ENCODE measurements at places on chromosomes 5 and 9. TPM values are rescaled to one million over a fixed set of nuclear protein-coding genes. Genes with fewer than 3 reads are reported as not detected.

PTGS1 gene
- total RNA-seq: 10.8 TPM

LSM11 gene
- total RNA-seq: 5.3 TPM

ENC1 gene
- total RNA-seq: 7.7 TPM

TRIM36 gene
- total RNA-seq: 15.3 TPM

EXD3 gene
- 22.7 TPM for total RNA-seq

FGF18 gene
- 0.81 TPM for total RNA-seq

SVEP1 gene
- 32.0 TPM for total RNA-seq

GRCh38 chr5:178326374-178326715 lies 93.7 kb upstream of the PHYKPL start:
- no peaks in the 10 kb centered on the region for H3K27me3 ChIP-seq
- no peaks in the 10 kb centered on the region for H3K36me3 ChIP-seq
- H3K27ac ChIP-seq: no peak overlapping the region
- peaks cover 24% of the 10 kb centered on the region for H3K4me1 ChIP-seq

DNA sequence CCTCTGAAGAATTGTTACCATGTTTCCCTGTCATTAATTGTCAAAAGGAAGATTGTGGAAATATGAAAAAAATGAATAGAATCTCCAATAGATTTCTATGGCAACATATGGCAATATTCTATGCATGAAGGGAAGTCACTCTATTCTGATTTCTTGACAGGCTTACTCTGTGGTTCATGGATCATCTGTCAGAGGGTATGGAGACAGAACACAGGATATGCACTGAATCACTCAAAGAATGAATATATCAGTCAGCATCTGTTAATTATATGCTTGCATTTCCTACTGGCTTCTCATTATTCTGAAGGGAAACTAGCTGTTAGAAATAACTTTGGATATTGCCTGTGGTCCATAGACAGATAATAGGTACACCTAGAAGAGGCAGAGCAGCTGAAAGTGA lies 918.9 kb downstream of the DTWD2 start:
- no peaks in the 10 kb centered on the region for H3K4me1 ChIP-seq
- H3K27ac ChIP-seq: no peak overlapping the region
- H3K27me3 ChIP-seq: no peaks in the 10 kb centered on the region
- DNase-seq: no peak

DNA sequence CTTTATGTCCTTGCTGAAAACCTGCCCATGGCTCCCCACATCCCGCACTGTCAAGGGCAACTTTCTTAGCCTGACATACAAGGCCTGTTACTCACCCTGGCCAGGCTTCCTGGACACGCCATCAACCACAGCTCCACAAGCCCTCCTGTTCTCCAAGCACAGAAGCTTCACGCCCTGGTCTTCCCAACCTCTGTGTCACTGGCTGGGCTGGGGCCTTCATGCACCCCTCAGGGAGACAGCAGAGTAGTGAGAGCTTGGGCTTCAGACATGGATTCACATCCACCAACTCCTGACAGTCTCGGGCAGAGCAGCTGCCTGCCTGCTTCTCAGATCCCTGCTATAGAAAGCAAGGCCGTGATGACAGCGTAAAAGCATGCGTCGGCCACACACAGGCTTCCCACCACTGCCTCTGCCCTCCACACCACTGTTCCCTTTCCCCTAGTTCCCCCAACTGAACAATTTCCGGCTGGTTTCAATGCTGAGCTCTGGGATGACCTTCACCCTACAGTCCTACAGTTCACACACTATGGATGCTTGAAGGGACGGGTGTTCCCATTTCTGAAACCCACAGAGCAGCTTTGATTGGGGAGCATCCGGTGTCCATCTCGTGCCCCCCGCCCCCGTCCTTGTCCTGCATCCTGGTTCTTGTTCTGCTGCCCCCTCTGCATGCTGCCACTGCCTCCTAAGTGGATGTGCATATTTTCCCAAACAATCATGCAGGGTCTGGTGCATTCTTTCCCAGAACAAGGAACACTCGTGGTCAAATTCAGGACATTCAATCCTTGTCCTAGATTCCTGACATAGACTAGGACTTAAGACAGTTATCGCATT lies 33.4 kb upstream of the ADAMTS2 start:
- H3K27ac ChIP-seq: no peak overlapping the region
- H3K36me3 ChIP-seq: no peaks in the 10 kb centered on the region
- DNase-seq: no peak
- no peaks in the 10 kb centered on the region for H3K27me3 ChIP-seq

DNA sequence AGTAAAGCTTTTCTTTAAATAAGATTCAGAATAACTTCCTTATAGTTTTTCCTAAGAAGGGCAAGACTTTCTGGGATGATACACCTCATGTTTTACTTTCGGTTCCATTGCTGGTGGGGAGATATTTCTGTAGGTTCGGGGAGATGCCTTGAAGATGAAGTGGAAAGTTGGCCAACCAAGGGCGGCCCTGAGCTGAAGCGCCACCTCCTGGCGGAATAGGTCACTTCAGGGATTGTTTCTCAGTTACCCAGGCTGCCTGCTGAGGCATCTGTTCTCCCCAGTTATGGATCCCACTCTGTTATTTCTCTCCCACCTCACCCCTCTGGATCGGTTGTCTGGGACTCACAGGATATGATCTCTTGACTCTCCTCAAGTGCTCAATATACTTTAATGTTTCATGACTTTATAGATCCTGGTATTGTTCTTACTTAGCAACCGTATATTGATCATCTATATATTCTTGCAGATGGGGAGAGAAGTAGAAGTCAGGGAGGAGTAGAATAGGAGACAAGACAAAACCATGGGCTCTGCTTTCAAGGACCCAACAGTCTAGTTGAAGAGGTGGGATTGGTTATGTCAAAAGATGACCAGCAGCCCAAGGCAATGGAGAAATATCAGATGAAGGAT lies 23.4 kb downstream of the MEGF10 start:
- H3K4me1 ChIP-seq: no peaks in the 10 kb centered on the region
- H3K4me3 ChIP-seq: no peak overlapping the region
- no peak for DNase-seq
- no peaks in the 10 kb centered on the region for H3K36me3 ChIP-seq

DNA sequence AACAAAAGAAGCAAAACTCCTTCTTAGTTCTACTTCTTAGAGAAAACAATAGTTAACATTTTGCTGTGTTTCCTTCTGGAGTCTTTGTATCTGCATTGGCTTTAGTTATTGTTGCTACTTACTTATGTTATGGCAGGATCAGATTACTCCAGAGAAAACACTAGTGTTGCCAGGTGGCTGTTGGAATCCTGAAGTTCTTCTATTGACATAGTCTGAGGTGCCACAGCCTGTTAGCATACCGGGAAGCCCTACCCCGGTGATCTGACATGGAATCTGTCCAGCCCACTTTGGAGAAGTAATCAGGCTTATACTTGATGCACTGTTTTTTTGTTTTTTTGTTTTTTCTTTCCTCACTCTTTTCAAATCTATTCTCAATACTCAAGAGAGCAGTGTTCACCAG lies 68.5 kb upstream of the CEP78 start:
- no peaks in the 10 kb centered on the region for H3K36me3 ChIP-seq
- no peak overlapping the region for H3K27ac ChIP-seq
- no peaks in the 10 kb centered on the region for H3K4me1 ChIP-seq
- no peak overlapping the region for H3K4me3 ChIP-seq

GRCh38 chr9:33426843-33427293 lies 20.5 kb downstream of the AQP3 start:
- no peaks in the 10 kb centered on the region for H3K4me1 ChIP-seq
- H3K36me3 ChIP-seq: no peaks in the 10 kb centered on the region
- no peak overlapping the region for H3K4me3 ChIP-seq
- H3K27me3 ChIP-seq: no peaks in the 10 kb centered on the region
- no peak for DNase-seq
- H3K27ac ChIP-seq: no peak overlapping the region

GRCh38 chr5:170361616-170362015 lies 27.6 kb downstream of the KCNMB1 start:
- H3K27ac ChIP-seq: no peak overlapping the region
- DNase-seq: no peak
- no peak overlapping the region for H3K4me3 ChIP-seq
- no peaks in the 10 kb centered on the region for H3K36me3 ChIP-seq

DNA sequence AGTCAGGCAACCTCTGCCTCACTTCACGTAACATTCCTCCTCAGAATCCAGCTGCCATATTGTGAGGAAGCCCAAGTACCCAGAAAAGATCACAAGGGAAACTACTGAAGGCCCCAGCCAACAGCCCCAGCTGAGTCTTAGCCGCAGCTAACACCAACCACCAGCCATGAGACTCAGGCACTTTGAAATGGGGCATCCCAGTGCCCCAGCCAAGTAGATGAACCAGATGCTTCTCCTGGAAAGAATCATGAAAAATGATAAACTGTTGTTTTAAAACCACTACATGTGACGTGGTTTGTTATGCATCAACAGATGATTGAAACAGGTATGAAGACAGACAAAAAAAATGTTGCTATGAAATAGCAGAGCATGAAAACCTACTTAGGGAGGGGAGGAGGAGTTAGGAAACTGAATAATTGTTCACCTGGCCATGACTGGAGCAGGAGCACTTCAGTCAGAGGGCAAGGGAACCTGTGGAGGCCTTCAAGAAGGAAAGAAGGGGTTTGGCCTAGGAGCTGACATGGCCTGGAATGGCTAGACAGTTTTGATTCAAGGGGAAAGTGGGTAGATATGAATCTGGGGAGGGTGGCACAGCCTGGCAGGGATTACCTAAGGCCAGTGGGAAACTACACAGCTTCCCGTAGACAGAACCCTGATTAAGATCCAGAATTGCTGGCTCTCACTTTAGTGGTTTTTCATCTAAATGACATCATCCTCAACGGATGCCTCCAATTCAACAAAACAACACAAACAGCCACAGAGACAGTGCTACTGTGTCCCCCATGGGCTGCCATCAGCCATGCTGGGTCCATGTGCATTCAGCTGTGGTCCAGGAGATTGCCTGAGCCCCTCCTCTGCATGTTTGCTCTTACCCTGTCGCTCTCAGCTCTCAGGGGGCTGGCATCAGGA lies 211.6 kb downstream of the SYK start:
- H3K4me1 ChIP-seq: peaks cover 7% of the 10 kb centered on the region
- no peak overlapping the region for H3K27ac ChIP-seq
- H3K36me3 ChIP-seq: no peaks in the 10 kb centered on the region

DNA sequence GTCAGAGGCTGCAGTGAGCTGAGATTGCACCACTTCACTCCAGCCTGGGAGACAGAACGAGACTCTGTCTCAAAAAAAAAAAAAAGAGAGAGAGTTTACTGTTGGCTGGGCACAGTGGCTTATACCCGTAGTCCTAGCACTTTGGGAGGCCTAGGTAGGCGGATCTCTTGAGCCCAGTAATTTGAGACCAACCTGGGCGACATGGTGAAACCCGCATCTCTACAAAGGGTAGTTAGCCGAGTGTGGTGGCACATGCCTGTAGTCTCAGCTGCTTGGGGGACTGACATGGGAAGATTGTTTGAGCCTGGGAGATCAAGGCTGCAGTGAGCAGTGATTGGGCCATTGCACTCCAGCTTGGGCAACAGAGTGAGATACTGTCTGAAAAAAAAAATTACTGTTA lies 12.6 kb downstream of the HABP4 start:
- H3K27me3 ChIP-seq: no peaks in the 10 kb centered on the region
- DNase-seq: no peak
- H3K27ac ChIP-seq: no peak overlapping the region
- peaks cover 9% of the 10 kb centered on the region for H3K36me3 ChIP-seq
- no peaks in the 10 kb centered on the region for H3K4me1 ChIP-seq

- H3K27ac ChIP-seq: no peak overlapping the region
- no peaks in the 10 kb centered on the region for H3K4me1 ChIP-seq
Observed at GRCh38 chr5:176900780-176901204, 1.6 kb upstream of the HK3 start.

DNA sequence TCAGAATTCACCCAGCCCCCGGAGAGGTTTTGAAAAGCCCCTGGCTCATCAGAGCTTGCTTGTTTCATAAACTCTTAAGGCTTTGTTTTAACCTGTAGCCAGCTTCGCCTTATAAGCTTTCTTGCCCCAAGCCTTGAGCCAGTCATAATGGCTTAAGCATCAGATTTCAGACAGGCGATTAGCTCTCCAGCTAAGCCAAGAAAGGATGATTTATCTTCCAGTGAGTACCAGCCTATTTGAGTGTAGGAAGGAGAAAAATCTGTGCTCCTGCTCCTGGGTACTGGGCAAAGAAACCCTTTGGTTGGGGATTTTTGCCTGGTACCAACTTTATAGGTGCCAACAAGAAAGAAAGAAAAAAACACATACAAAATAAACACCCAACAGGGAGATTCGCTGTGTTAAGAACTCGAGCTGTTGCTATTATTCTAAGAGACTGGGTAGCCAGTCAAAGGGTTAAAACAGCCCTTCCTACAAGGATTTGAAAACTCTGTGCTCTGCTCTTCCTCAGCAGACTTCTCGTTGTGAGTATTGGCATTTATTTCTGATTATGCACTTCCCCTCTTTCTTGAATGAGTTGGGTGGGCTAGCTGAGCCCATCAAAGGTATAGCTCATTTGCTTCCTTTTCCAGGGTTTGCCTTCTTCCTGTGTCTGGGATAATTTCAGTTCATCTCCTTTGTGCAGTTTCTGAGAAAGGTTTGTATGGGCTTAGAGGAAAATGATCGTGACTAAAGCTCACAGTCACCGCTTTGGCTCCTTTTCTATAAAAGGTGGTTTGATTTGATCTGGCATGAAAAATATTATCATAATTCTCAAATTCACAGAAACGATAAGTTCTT lies 157.2 kb upstream of the DMRT1 start:
- no peaks in the 10 kb centered on the region for H3K27me3 ChIP-seq
- no peak for DNase-seq
- H3K4me1 ChIP-seq: peaks cover 54% of the 10 kb centered on the region

- no peak for DNase-seq
- H3K4me3 ChIP-seq: no peak overlapping the region
- peaks cover 12% of the 10 kb centered on the region for H3K4me1 ChIP-seq
- H3K36me3 ChIP-seq: no peaks in the 10 kb centered on the region
Observed at GRCh38 chr9:86978922-86979474, 31.7 kb upstream of the GAS1 start.

GRCh38 chr5:88671505-88672499 lies 211.2 kb downstream of the MEF2C start:
- H3K36me3 ChIP-seq: no peaks in the 10 kb centered on the region
- H3K4me3 ChIP-seq: no peak overlapping the region
- H3K27ac ChIP-seq: no peak overlapping the region
- no peak for DNase-seq

- no peaks in the 10 kb centered on the region for H3K27me3 ChIP-seq
- H3K4me1 ChIP-seq: peaks cover 21% of the 10 kb centered on the region
- H3K27ac ChIP-seq: no peak overlapping the region
- no peaks in the 10 kb centered on the region for H3K36me3 ChIP-seq
- H3K4me3 ChIP-seq: no peak overlapping the region
Observed at GRCh38 chr5:124901081-124901480, 154.6 kb upstream of the ZNF608 start.

DNA sequence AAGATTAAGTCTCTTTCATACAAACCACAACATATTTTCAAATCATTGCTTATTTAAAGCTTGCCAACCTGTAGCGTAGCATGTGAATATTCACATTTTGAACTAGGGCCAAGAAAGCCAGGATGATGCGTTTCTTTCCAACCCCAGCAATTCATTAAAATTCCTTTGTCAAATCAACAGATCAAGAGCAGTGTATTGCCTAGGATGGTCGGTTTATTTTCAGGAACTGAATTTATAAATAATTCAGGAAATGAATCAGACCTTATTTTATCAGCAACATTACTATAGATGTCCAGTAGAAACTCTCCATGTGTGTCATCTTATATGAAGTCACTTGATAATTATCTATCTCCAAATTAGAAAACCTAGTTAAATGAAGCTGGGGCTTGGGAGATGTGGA lies 13.2 kb upstream of the AUH start:
- H3K27ac ChIP-seq: no peak overlapping the region
- H3K36me3 ChIP-seq: no peaks in the 10 kb centered on the region
- DNase-seq: no peak
- no peaks in the 10 kb centered on the region for H3K27me3 ChIP-seq

GRCh38 chr5:71632168-71632567 lies 45.0 kb downstream of the MCCC2 start:
- H3K4me1 ChIP-seq: peaks cover 16% of the 10 kb centered on the region
- no peaks in the 10 kb centered on the region for H3K27me3 ChIP-seq
- no peak for DNase-seq
- H3K27ac ChIP-seq: no peak overlapping the region
